ENCODE measurements at places on chromosomes 4 and X.

GRCh38 chr4:15006416-15007024 is 4.2 kb downstream of the CPEB2 start:
- DNase-seq, result peak; percentile 54

GRCh38 chr4:145423017-145423708 is 58.5 kb upstream of the SMAD1 start:
- DNase-seq, result no peak

- no peak for DNase-seq
Measured at GRCh38 chr4:152929888-152930287, 6.2 kb upstream of the FHDC1 start.

- DNase-seq, result no peak
Measured at GRCh38 chrX:19599253-19599652, 83.9 kb upstream of the MAP3K15 start.

- DNase-seq, result no peak
Measured at GRCh38 chr4:71277353-71277752, 61.5 kb upstream of the SLC4A4 start.

DNA sequence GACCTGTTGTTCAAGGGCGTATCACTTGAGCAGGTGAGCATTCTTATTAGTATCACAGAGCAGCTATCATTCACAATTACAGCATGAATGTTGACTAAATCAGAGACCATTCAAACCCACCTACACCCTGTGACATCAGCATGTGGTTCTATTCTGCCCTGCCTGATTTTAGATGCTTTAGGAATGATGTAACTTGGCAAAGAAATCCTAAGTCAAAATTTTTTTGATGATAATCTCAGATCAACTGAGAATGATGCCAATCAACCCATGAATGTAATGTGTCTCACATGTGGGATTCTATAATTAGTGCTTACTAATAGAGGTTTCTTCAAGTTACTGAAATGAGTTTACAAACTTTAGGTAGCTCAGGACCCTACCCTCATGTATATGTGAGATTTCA is 13.4 kb upstream of the CHIC2 start:
- DNase-seq, result no peak

- DNase-seq, result no peak
Measured at GRCh38 chr4:83646538-83647239, 110.8 kb downstream of the GPAT3 start.

GRCh38 chrX:8245411-8245810 is 74.3 kb upstream of the VCX2 start:
- peak; percentile 0 for DNase-seq

DNA sequence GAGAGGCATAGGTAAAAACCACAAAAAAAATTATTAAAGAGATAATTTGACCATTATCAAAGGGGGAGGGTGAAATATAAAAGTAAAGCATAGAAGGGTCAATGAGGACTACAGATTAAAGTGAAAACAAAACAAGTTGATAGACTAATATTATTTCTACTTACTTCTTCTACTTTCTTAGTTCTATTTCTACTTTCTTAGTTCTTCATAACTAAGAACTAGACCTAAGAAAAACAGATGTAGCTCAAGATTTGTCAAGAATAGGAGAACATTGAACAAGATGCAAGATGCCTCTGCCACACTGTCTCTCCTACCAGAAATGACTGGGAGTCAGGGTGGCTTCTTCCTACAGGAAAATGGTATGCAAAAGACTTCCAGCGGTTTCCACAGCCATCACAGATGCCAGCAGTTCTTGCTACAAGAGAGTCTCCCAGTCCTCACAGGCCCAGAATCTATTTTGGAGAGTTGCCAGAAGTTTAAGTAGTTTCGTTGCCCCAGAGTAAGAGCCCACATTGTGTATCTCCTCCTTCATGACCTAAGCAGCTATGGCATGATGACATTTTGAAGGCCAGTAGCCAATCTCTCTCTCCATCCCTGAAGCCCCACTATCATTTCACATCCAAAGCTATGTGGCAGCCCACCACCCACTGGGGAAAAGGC is 42.9 kb upstream of the DDX60 start:
- no peak for DNase-seq

GRCh38 chrX:19174401-19175025 is 52.2 kb upstream of the ADGRG2 start:
- DNase-seq, result no peak

GRCh38 chr4:32032136-32032672 is 1312.0 kb downstream of the PCDH7 start:
- peak; percentile 37 for DNase-seq

GRCh38 chrX:103831342-103831802 is 685 bp downstream of the RAB9B start:
- peak; percentile 77 for DNase-seq

- peak; percentile 72 for DNase-seq
Measured at GRCh38 chr4:1910643-1911042, 39.5 kb downstream of the NSD2 start.

- peak; percentile 65 for DNase-seq
Measured at GRCh38 chr4:1218634-1219565, 30.0 kb downstream of the CTBP1 start.

DNA sequence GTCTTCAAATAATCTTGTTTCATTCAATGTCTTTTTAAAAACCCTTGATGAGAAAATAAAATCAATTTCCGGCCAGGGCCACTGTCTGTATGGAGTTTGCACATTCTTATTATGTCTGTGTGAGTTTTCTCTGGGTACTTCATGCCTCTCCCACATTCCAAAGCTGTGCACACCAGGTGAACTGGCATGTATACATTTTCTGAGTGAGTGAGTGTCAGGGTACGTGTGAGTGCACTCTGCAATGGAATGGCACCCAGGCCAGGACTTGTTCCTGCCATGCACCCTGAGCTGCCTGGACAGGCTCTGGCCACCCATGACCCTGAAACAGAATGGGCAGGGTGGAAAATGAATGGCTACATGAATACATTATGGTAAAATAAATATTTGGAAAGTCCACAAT is 61.3 kb downstream of the UBE2NL start:
- no peak for DNase-seq

DNA sequence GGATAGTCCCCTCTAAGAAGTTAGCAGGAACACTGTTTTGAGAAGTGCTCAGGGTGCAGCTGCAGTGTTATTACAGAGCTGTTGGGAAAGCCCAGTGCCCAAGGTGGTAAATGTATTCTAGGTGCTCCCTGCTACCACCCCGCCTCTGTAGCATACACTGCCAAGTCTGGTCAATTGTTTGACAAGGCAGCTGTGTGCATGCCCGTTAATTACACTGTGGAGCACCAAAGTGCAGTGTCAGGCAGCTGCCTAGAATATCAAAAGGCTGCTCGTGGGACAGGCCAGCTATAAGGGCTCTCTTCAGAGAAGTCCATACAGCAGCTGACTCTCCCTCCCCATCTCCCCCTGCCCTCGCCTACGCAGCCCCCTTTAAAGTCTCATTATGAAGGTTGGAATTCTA is 99.9 kb upstream of the KLHL13 start:
- no peak for DNase-seq

DNA sequence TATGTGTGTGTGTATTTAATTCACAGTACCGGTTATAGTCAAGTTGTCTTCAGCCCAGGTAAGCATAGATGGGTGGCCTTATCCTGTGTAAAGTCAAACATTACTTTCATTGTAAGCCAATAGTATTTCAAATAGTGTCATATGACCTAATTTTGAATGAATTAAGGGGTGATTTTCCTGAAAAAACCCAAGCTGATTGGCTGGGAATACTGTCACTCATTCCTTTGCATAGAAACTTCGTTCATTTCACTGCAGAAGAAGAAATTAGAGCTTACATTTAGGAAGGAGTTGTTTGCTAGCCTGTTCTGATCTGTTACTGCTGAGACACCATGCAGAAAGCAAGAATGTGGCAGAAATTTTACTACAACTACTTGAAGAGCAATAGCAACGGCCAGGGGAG is 45.4 kb downstream of the SMARCAD1 start:
- no peak for DNase-seq

DNA sequence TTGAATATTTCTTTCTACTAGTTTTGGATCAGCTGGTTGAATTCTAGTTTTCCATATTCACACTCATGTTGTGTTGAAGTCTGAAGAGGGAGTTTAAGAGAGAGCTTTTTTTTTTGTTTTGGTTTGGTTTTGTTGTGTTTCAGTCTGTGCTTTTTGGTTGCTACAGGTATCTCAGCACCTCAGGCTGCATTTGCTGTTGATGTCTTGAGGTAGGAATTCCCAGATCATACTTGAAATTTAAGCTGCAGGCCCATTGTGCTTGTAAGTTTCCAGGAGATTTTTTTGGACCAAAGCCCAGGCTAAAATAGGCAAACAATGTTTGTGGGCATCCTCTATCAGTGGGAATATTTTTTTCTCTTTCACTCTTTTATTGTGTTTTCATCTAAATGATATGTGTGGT is 190.2 kb upstream of the AGA start:
- DNase-seq, result no peak

- DNase-seq, result no peak
Measured at GRCh38 chr4:24570574-24571236, 13.6 kb downstream of the DHX15 start.

GRCh38 chr4:82437285-82438005 is 7.1 kb downstream of the ENOPH1 start:
- DNase-seq, result no peak

DNA sequence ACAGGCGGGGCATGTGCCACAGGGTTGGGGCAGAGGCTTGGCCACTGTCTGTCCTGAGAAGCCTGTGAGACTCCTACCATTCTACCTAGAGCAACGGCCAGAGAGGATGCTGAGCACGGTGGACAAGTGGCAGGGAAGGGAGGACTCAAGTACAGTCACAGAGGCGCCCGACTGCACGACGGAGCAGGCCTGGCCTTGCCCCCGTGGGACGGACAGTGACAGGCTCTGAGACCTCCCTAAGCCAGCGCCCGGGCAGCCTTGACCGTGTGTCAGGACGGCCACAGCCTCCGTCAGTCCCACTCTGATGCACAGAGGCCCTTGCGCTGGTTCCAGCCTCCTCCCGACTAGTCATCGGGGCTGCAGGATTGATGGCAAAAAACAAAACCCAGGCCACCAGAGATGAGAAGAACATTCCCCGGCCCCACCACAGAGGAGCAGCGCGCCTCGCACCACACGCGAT is 36.7 kb upstream of the MXD4 start:
- no peak for DNase-seq

GRCh38 chr4:33068539-33068938 is 2348.4 kb downstream of the PCDH7 start:
- no peak for DNase-seq

GRCh38 chrX:56279863-56280262 is 47.7 kb downstream of the KLF8 start:
- DNase-seq, result peak; percentile 86

DNA sequence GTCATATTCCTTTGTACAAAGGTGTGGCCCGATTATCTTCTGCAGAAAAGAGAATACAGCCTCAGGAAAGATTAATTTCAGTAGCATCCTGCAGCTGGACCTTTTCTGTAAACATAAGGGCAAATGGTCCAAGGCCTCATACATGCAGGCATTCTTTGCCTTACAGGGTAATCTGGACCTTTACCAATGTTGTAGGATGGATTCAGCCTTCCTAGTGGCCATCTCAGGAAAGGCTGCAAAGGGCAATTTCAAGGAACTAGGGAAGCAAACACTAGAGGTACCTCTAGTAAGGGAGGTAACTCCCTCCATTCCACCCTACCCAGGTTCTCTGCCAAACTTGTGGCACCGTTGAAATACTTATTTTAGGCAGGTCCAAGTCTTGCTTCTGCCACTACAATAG is 43.0 kb downstream of the UGT2B28 start:
- no peak for DNase-seq

DNA sequence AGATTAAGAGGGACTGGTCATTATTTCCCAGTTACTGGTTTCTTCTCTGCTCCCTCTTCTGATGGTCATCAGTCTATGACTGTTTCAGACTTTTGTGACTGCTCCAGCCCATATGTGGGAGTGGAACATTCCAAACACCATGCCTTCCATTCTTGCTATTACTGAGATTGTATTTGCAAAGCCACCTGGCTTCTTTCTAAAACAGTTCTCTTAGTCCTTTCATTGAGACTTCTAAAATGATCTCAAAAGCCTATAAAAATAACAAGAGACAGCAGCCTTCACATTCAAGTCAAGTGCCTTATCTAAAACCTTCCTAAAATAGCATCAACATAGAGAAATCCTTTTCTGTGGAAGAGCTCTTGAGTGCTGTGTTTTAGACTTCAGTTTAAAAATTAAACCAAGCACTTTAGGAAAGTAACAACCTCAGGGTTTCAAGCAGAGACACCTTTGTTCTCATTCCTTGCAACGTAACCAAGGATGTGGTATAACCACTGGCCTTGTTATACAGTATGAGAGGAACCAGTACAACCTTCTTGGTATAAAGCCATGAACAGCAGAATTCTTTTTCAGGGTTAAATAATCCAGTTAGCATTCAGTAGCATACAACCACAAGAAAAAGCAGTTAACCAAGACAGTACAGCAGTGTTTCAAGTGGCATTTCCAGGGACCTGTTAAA is 97.1 kb downstream of the NFKB1 start:
- no peak for DNase-seq

DNA sequence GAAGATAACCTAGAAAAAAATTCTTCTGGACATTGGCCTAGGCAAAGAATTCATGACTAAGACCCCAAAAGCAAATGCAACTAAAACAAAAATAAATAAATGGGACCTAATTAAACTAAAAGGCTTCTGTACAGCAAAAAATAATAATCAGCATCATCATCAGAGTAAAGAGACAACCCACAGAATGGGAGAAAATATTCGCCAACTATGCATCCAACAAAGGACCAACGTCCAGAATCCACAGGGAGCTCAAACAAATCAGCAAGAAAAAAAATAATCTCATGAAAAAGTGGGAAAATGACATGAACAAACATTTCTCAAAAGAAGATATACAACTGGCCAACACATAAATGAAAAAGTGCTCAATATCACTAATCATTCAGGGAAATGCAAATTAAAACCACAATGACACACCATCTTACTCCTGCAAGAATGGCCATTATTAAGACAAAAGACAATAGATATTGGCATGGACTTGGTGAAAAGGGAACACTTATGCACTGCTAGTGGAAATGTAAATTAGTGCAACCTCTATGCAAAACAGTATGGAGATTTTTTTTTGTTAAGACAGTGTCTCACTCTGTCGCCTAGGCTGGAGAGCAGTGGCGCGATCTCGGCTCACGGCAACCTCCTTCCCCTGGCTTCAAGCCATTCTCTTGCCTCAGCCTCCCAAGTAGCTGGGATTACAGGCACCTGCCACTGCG is 29.9 kb downstream of the ELF2 start:
- DNase-seq, result peak; percentile 39

DNA sequence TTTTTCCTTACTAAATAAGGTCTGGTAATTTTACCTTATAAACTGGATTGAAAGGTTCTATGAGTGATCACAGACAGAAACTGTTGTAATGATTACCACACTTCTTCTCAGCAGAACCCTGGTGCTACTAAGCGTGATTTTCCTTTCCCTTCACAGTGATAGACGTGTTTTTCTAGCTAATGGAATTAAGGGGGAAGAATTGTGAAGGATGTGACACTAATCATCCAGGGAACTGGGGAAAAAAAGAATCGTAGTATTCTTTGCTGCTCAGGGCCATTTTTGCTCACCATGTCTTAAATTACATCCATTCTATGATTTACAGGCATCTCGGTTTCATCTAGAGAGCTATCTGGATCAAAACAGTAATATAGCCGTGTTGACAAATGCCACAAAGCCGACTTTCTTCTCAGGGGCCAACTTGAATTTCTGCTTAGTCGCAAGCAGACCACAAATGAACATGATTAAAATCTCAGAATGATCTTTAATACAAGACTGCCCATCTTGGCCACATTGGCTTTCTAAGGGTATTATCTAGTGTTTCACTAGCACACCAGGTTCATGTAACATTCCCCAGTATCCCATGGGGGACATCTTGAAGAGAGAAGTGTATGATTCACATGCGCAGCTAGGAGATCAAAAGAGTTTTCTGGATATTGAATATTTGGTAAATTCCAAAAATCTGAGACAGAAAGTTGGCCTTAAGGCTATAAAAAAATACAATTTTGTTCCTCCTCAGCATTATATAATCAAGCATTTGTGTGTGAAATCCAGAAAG is 154.0 kb downstream of the UGT8 start:
- DNase-seq, result no peak

Data from hematopoietic multipotent progenitor cell treated with erythropoietin and hydrocortisone succinate and interleukin-3 and kit ligand, for 4 days (in vitro differentiated cells).